ENCODE measurements at places on chromosomes 11 and 22.
A peak's percentile ranks its signal among the peaks of the same experiment; 100 is the strongest.

DNA sequence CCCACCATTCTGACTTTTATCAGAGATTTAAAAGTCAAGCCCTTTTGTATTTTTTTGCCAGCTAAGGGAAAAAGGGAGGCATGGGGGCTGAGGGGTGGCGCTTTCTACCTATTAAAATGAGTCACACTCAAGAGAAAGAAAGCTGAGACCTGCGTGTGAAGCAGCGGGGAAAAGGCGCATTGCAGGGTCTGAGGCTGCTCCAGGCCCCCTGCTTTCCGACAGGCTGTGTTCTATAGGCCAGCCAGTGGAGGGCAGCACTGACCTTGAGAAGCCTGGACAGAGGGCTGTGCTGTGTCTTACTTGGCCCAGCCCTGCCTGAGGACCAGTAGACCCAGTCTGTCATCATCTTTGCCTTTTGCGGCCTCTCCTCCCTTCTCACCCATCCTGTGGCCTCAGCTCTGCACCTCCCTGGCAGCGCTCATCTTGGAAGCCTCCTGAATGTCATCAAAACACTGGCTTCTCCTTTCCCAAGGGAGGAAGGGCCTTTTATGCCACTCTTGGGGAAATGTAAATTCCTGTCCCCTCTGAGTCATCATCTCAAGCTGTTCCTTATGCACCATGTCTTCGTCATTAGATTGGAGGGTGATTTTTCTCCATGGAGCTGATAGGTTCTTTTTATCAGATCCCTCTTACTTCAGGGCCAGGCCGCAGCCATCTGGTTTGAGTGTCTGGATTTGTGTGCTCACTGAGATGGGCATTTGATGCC lies 12.6 kb upstream of the MAPK8IP1 start:
- DNase-seq = peak; percentile 74

GRCh38 chr22:45843031-45843430 lies 133.9 kb downstream of the WNT7B start:
- DNase-seq = no peak

GRCh38 chr11:88508418-88508758 lies 170.9 kb upstream of the CTSC start:
- DNase-seq = no peak

DNA sequence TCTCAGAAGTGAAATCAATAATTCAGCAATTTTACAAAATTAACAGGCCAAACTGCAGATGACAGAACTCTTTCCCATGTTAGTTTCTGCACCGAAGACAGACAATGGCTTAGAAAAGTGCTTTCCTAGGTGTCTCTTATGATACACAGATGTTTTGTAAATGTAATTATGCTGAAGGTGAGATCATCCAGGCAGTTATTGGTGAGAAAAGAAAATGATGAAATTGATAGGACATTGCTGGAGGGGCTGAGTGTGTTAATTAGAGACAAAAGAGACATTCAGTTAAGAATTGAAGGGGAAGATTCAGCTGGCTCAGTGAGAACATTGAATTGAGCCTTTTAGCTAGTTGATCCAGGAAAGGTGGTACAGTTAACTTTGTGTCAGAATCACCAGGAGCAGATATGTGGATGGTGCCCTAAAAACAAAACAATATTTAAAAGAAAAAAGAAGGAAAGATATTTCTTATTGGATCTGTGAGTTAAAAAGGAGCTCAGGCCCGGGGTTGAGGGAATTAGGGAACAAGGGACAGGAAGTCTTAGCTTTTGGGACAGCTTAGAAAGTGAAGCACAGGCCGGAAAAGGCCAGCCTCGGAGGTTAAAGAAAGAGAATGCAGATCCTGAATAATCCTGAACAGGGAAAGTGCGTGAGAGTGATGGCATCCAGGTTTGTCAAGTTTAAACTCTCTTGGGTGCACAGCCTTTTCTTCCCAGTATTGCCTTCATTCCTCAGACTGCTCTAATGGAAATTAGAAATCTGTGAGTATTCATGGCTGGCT lies 16.9 kb downstream of the ARHGAP42 start:
- DNase-seq = no peak

DNA sequence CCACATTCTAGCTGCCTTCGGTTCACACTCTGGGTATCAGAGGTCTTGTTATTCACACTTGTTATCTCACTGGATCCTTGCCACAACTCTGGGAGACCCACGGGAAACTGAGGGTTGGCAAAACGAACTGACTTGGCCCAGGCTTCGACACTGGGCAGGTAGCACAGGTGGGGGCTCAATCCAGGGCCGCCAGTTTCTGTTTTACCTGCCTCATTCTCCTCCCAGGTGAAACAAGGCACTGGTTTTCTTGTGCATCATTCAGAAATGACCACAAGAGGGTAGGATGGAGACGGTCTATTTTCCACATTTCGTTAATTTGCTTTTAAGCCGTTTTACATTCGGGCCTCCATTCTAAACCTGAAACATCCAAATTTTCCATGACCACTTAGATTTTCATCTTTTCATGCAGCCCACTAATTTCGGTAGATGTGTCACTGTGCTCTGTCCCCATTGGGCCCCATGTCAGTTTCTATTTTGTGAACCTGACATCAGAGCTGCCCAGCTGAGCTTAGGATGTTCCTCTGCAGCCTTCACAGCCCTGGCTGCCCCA lies 108.1 kb downstream of the KIAA1671 start:
- no peak for DNase-seq

GRCh38 chr22:35467681-35468434 lies 67.9 kb downstream of the MCM5 start:
- no peak for DNase-seq

DNA sequence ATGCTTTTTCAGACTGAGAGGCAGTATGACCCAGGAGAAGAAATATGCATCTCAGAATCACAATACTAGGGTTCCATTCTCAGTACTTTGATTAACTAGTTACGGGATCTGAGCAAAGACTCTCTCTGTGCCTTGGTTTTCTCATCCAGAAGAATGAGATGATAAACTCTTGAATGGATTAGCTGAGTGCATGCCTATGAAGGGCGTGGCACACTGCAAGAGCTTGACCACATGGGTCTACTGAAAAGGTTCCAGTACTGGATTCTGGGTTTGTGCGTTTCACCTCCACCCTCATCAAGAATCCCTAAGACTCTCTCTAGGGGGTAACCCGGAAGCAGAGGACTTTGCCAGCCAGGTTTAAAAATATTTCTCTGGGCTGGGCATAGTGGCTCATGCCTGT lies 25.6 kb downstream of the PGA5 start:
- DNase-seq = no peak

- DNase-seq = no peak
Measured at GRCh38 chr11:1051356-1052132, 15.0 kb upstream of the MUC6 start.

DNA sequence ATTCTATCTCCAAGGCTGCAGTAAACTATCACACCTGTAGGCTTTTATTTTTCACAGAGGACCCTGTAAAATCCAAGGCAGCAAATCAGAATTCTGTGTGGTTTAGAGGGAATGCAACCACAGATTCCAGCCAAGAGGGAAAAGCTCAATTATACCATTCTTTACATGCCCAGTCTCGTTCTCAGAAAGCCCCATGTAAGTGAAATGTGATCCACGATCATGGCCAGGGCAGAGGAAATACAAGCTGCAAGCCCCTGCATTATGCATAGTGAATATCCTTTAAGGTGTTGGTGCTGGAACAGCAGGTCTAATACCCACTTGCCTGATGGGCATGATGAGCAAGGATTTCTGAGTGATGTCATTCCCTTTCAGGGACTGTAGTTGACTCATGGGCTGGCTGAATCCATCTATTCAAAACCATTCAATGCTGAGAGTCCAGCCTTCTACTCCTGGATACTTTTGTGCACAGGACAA lies 198.7 kb upstream of the MTMR2 start:
- no peak for DNase-seq

GRCh38 chr22:49726022-49726681 lies 101.5 kb downstream of the BRD1 start:
- no peak for DNase-seq

DNA sequence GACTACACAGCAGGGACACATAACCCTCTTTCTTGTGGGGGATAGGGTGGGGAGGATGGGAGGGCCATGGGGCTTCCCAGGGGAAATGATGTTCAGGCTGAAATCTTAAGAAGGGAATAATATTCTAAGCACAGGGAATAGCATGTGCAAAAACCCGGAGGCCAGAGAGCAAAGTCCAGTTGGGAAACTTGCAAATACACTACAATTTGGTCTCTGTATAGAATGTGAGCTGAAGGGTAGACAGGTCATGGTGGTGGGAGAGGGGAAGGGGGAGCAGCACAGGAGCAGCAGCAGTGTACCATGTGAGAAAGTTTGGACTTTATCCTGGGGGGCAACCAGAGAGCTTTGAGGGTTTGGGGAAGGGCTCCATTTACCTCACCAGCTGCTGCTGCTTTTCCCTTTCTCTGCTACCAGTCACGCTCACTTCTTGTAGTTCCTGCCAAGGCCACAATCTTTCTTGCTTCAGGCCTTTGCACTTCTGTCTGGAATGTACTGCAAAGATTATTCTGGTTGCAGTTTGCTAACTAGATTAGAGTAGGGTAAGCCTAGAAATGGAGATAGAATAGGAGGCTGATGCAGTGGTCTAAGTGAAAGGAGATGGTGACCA lies 43.0 kb downstream of the KREMEN1 start:
- DNase-seq = no peak

- DNase-seq = no peak
Measured at GRCh38 chr11:65436412-65437032, 13.9 kb downstream of the NEAT1 start.

Measured in NCI-H2227 treated with DMSO at 0.1 percent for 48 hours (cell line).